ENCODE measurements at places on chromosomes 2 and 18.
A peak's percentile ranks its signal among the peaks of the same experiment; 100 is the strongest.

DNA sequence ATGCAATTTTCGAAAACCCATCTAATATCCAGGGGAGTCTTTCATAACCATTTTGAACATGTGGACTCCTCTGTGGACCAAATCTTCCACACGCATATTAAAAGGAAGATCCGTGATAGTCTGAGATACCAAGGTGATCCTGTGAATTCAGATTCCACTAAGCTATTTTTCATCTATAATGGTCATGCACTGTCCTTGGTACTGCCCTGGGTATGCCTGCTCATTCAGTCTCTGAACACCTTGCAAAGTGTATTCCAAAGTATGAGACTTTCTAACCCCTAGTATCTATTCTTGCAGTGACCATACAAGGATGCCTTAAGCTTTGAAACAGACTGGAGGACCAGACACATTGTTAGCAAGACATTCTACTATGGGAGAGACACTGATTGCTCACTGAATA lies 217.6 kb upstream of the CCDC150 start:
- DNase-seq, result no peak

GRCh38 chr2:189252991-189253675 lies 73.6 kb upstream of the COL5A2 start:
- no peak for DNase-seq

DNA sequence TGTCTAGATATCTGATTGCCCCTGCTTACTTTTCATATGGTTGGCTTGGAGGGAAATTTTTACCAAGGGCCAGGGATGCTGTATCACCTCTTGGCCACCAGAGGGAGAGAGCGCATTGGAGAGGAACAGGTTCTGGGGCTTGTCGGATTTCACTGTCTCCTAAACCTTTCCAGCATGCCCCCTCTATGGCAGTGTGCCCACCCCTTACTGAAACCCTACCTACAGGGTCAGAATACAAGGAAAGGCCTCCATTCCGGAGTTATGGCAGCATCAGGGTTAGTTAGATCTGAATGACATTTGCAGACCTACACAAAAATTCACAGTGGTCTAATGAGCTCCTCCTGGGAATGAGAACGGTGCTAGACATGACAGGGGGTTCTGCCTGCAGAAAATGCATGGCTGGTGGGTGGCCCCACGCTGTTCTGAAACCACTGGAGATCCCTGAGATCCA lies 5.8 kb downstream of the SLC14A2 start:
- peak; percentile 4 for DNase-seq

GRCh38 chr18:54149078-54149697 lies 75.3 kb downstream of the MBD2 start:
- no peak for DNase-seq

GRCh38 chr2:152925547-152926448 lies 207.4 kb downstream of the ARL6IP6 start:
- peak; percentile 63 for DNase-seq

- DNase-seq, result no peak
These were observed 118.2 kb downstream of the RTP5 start for GRCh38 chr2:241987726-241988125.
